Caco-2 (cell line): ENCODE measurements at places on chromosomes 1 and 21. TPM values are rescaled to one million over a fixed set of nuclear protein-coding genes. Genes with fewer than 3 reads are reported as not detected.
A peak's percentile ranks its signal among the peaks of the same experiment; 100 is the strongest.

DNA sequence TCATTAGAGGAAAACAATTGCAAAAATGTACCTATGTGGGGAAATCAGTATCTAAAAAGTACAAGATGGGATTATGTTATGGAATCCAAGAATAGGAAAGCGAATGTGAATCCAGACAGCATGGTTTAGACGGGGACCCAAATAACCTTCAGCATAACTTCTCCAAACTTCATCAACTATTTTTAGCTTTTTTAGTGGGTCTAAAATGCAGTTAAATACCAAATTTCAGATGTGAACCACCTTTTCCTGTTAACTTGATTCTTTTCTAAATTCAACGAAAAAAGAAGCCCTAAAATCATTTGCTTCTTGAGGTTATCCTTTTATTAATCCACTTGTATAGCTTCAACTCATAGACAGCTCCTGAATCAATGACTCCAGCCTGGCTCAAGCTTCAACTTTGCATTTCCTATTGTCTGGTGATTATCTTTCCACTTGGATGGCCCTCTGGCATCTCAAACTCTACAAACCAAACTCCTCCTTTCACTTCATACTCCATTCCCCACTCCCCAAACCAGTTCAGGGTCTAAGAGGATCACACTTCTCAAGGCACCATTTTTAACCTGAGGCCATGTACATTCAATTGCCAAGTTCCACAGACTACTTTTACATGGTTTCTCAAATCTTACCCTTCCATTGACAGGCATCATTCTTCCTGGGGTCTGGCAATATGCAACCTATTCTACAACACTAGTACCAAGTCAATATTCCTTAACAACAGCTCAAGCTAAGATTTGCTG, 7.4 kb downstream of the ERRFI1 start:
- peak overlapping the region; percentile 82 for H3K27ac ChIP-seq
- no peaks in the 10 kb centered on the region for H3K27me3 ChIP-seq
- H3K4me1 ChIP-seq = peaks cover 80% of the 10 kb centered on the region
- DNase-seq = no peak
- no peak overlapping the region for H3K4me3 ChIP-seq

DNA sequence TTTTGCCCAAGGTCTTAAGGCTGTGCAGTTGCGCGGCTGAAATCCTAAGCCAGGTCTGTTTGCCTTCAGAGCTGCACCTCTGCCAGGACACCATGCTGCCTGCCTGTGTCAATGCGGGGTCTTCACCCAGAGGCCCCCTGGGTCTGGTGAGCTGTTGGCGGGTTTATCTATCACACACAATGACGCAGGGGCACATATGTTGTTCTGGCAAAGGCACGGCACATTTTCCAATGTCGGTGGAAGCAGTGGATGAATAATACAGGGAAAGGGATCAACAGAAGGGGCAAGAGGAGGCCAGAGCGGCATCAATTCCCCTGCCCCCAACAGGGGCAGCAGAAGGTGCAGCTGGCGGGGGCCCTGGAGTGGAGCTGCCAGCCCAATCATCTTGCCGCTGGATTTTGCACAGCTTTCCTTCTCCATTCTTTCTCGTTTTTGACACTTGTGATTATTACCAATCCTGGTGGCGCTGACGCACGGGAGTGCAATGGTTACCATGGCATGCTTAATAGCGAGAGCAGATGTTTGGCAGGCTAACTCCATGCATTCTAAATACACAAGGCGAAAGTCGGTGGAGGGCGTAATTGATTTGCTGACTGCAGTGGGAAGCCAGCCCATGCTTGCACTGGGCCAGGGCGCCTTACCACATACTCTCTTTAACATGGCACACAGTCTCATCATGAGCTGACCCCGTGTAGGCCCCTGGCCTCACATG, 45.8 kb upstream of the CYP2J2 start:
- no peaks in the 10 kb centered on the region for H3K27me3 ChIP-seq
- H3K4me3 ChIP-seq = no peak overlapping the region
- no peak for DNase-seq
- no peaks in the 10 kb centered on the region for H3K4me1 ChIP-seq
- no peak overlapping the region for H3K27ac ChIP-seq

DNA sequence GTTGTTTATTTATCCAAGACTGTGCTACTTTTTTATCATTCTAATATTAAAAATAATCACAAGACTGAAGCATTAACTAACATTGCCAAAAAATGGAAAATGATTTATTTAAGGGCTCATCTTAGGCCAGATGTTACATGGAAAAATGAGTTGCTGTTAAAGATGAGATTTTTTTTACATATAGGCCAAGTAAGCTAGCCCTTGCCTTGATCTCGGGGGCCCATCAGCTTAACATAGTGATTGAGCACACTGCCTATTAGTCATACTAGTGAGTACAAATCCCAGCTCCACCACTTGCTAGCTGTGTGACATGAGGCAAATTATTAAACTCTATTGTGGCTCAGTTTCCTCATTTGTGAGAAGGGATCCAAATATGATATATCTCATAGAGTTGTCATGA, 275.9 kb upstream of the SNX7 start:
- H3K36me3 ChIP-seq = no peaks in the 10 kb centered on the region
- DNase-seq = no peak
- no peak overlapping the region for H3K4me3 ChIP-seq
- no peak overlapping the region for H3K27ac ChIP-seq
- no peaks in the 10 kb centered on the region for H3K4me1 ChIP-seq

GRCh38 chr1:205344066-205344928, 12.4 kb downstream of the KLHDC8A start:
- H3K4me1 ChIP-seq = 0 out of 2 replicates have a peak, but pooled peaks cover 5% of the 10 kb centered on the region
- DNase-seq = peak; percentile 51
- H3K4me3 ChIP-seq = peak overlapping the region; percentile 33
- no peak overlapping the region for H3K27ac ChIP-seq

PRAMEF15 gene
- total RNA-seq = not detected in 2 replicates
